GM12864 (cell line): ENCODE measurements at places on chromosomes 16 and 17.

DNA sequence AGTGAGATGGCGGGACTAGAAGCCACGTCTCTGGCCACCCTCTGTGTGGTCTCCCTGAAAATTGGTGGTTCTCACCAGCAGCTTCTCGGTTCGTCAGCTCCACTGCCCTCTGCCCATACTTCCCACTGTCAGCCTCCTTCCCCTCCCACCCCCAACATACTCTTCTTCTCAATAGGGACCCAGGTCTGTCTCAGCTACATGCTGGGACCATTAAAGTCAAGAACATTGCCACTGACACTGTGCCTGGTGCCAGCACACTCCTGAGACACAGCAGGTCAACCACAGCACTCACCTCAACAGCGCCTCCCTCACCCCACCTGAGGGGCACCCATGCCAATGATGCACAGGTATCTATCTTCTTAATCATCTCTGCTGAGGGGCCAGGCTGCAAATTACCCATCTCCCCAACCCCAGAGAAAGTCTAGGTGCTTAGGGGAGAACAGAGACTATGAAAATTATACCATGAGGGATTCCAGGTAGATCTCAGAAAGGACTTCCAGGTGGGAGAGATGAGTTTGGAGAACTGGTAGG is 1.3 kb downstream of the PLXDC1 start:
- DNase-seq = no peak

DNA sequence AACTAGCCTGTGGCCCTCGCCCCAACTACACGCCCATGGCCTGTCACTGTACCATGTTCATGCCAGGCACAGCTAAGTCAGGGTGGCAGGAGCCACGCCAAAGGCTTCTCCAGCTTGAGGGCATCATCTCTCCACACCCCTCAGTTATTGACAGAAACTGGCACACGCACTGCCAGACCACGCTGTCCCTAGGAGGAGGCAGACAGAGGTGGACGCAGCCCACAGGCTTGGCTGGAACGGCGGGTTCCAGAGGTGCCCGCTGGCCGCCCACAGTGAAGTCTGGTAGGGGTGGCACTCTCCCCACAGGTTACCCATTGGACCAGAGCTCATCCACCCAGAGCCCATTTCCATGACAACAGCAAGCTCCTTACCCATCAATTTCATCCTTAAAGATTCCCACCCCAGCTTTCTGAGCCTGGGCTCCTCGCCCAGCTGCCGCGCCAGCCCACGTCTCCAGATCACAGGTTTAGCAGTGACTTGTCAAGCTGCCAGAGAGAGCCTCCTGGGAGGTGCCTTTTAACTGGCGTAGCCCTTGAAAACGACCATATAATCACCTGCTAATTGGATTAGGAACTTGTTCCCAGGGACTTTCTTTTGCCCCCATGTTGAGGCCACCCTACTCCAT is 27.9 kb downstream of the RPRML start:
- no peak for DNase-seq

DNA sequence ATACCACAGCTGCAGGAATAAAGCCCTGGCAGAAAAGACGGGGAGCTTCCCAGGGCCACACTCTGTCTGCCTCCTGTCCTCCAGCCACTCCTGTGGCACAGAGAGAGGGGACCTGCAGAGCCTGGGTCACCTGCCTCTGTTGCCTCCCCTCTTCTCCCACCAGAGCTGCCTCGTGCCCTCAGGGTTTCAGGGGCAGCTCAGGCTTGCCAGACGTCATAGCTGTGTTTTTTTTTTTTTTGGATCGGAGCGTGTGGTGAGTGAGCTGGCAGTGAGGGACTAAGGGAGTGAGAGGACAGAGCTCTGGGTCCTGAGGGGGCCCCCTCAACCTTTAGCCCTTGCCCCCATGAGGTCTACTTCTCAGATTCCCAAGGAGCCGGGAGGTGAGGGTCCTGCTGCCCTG is 2.1 kb downstream of the PIK3R6 start:
- no peak for DNase-seq

GRCh38 chr16:67311607-67312488 is 14.7 kb downstream of the KCTD19 start:
- peak; percentile 60 for DNase-seq

GRCh38 chr16:11602321-11602720 is 15.6 kb upstream of the LITAF start:
- DNase-seq = no peak

GRCh38 chr16:4870138-4870671 is 22.9 kb downstream of the UBN1 start:
- no peak for DNase-seq

- no peak for DNase-seq
These were observed 1.5 kb downstream of the TOB1 start for GRCh38 chr17:50864747-50865059.

DNA sequence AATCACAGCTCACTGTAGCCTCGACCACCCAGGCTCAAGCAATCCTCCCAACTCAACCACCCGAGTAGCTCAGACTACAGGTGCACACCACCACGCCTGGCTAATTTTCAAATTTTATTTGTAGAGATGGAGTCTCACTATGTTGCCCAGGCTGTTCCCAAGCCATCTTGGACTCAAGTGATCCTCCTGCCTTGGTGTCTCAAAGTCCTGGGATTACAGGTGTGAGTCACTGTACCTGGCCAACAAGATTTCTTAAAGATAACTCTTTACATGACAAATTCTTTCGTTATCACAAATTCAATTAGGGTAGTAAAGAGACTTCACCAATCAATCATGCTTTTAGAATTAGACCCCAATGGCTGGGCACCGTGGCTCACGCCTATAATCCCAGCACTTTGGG is 12.4 kb downstream of the PRPSAP1 start:
- DNase-seq = no peak

DNA sequence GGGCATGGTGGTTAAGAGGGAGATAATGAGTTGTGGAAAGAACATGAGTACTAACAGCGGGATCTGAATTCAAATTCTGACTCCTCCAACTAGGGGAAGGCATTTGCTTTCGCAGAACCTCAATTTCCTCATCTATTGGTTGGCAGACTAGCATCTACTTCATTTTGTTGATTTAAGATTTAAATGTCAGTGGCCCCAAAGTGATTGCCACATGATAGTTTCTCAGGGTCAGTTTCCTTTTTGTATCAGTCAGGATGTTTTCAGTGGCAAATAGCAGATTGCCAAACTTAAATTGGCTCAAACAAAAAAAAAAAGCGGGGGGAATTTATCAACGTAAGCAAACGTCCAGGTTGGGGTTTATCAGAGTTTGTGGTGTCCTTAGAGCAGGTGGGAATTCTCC is 25.1 kb upstream of the NOS2 start:
- no peak for DNase-seq

- DNase-seq = no peak
These were observed 20.1 kb downstream of the GLYR1 start for GRCh38 chr16:4826980-4827379.

GRCh38 chr16:1450218-1450617 is 5.9 kb upstream of the CCDC154 start:
- no peak for DNase-seq

- DNase-seq = no peak
These were observed 4.8 kb upstream of the MEAK7 start for GRCh38 chr16:84509032-84509950.

- no peak for DNase-seq
These were observed 26.3 kb downstream of the NFE2L1 start for GRCh38 chr17:48074322-48075081.

DNA sequence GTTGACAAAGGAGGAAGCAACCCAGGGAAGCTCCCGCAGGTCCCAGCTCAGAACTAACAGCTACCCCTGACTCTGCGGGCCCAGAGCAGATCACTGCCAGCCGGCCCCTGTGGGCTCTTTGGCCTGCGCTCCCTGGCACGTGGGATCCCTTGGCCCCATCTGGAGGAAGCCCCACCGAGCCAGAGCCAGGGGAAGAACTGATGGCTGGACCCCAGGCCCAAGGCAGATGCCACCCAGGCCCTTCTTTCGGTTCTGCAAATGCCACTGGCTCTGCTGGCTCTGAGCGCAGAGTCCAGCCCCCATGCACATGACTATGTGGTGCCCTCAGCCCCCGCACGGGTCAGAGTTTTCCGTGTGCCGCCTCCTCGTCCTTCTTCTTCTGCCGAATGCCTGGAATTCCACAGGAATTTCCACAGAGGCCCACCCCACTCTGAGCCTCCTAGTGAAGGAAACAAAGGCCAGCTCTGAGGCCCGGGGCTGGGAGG is 35.8 kb upstream of the SNN start:
- no peak for DNase-seq

- DNase-seq = no peak
These were observed 50.0 kb downstream of the TENT4B start for GRCh38 chr16:50202926-50203624.

DNA sequence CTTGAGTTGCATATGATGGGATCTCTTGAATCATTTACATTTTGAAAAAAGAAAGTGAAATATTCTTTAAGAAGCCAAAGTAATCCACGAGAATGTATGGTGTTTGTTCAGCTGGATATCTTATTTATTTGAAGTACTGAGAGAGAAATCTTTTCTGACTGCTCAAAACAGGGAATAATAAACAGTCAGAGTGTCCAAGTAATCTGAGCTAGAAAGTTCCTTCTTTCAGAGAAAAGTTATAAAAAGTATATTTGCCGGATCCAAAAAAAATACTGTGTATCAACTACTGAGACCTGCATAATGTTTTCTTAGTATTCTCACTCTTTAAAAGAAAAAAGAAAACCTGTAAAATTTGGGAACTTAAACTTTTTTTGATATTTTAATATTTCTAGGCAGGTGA is 350.8 kb downstream of the WWOX start:
- DNase-seq = no peak

- no peak for DNase-seq
These were observed 6.5 kb upstream of the ZFHX3 start for GRCh38 chr16:73054498-73054812.

GRCh38 chr16:11219178-11219577 is 36.8 kb downstream of the SOCS1 start:
- DNase-seq = no peak

DNA sequence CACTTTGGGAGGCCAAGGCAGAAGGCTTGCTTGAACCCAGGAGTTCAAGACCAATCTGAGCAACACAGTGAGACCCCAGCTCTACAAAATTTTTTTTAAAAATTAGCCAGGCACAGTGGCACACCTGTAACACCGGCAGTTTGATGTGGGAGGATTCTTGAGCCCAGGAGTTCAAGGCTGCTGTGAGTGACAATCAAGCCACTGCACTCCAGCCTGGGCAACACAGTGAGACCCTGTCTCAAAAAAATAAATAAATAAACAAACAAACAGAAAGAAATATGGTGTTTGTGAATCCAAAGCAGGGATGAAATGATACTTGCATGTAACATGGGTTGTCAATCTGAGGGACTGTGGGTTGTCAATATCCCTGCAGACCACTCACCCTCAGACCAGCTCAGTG is 16.6 kb downstream of the FBXO31 start:
- DNase-seq = no peak

- DNase-seq = no peak
These were observed 131.8 kb downstream of the UTP18 start for GRCh38 chr17:51391982-51392654.

DNA sequence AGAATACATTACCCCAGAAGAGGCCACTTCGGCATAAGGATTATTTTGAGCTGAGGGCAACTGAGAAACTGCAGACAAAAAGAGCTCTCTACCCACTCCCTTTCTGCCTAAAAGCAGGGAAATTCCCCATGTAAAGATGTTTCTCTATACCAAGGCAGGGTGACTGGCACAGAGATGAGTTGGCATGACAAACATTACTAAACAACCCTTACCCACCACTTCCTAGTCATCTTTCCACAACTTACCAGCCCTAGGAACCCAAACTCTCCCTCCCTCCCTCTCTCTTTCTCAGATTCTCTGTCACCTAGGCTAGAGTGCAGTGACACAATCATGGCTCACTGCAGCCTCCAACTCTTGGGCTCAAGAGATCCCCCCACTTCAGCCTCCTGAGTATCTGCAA is 68.6 kb downstream of the EMP2 start:
- DNase-seq = no peak

GRCh38 chr16:78745108-78746019 is 645.9 kb downstream of the WWOX start:
- DNase-seq = no peak

GRCh38 chr16:85185303-85186100 is 73.2 kb upstream of the CIBAR2 start:
- no peak for DNase-seq

DNA sequence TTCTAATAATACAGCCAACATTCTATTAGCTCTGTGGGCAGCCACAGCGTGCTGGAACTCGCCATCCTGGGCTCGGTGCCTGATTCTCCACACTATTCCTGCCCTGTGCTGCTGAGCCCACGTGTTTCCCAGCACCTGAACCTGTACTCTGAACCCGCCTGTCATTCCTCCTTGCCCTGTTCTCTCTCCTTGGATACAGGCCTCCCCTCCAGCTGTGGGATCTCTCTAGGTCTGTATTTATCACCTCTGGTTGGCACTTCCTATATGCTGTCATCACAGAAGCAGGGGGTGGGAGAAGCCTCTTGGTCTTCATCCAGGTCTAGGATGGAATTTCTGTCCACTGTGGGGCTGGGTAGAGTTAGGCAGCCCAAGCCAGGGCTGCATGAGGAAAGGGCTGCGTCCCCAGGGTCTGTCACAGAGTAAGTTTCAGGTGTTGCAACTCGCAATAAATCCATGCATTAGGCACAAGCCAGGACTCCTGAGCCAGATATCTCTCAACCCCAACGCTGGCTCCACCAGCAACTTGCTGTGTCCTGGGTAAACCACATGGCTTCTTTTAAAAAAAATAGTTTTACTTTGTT is 56.0 kb downstream of the ABAT start:
- DNase-seq = no peak

DNA sequence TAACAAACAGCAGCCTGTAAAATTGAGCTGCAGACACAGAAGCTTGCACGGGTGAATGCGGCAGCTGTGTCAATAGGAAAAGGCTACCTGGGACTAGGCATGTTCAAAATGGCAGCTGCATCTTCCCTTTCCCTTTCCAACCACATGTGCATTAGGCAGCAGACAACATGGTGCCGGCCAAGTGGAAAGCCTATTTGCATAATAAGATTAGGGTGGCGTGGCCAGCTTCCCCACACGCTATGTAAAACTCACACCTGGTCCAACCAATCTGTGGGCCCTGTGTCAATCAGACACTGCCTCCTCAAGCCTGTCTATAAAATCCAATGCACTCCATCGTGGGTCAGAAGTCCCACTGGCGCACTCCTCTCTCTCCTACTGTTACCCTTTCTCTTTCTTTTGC is 61.0 kb upstream of the RBBP6 start:
- no peak for DNase-seq

DNA sequence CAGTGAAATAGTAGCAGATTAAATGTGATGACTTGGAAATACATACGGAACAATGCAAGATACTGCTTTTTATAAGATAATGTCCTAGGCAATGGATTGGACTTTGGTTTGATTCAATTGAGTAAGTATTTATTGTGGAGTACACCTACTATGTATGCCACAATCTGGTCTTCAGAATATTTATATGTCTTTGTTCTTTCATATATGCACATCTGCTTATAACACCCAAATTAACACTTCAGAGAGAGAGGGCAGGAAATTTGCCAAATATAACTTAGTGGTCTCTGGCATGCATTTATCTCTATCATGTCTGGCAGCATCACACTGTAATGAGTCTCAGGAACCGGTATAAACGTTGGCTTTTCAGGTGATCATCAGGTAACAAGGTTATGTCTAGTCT is 16.9 kb downstream of the RPGRIP1L start:
- no peak for DNase-seq

GRCh38 chr17:50187394-50187725 is 14.1 kb downstream of the COL1A1 start:
- no peak for DNase-seq
